ENCODE measurements at places on chromosomes 5 and 9.

DNA sequence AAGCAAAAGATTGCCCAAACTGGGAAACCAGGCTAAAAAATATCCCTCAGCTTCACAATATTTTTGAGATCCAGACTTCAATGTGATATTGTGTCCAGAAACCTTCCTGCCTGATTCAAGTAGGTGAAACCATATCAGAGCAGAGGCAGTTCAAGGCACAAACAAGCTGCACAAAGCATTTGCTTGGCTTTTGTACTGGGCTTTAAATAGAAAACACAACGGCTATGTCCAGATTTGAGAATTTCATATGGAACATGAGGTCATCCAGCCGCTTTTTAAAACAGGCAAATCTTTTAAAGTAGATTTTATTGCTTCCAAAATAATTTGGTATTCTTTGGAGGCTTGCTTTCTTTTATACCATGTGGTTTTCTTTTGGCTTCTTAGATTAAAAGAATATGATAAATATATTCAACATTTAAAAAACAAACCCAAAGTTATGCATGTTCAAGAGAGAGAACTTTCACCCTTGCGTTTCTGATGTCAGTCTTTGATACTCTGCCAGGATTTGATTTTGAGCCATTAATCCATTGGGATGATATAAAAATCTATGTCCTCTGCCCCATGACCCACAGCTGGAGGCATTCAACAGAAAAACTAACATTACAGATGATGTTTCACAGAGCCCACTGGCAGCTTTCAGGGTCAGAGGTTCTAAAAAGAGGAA, 29.0 kb upstream of the CCDC112 start:
- DNase-seq = no peak

GRCh38 chr9:108844856-108845255, 10.9 kb downstream of the ACTL7B start:
- no peak for DNase-seq

- DNase-seq = no peak
Measured at GRCh38 chr9:97905228-97905627, 17.1 kb downstream of the TRMO start.

- DNase-seq = no peak
Measured at GRCh38 chr5:33316773-33317172, 124.0 kb upstream of the TARS1 start.

GRCh38 chr9:94909250-94909894, 182.9 kb downstream of the AOPEP start:
- DNase-seq = peak; percentile 36

- DNase-seq = no peak
Measured at GRCh38 chr9:69582018-69582417, 90.2 kb downstream of the APBA1 start.

- no peak for DNase-seq
Measured at GRCh38 chr5:119016125-119016774, 27.9 kb upstream of the DTWD2 start.

DNA sequence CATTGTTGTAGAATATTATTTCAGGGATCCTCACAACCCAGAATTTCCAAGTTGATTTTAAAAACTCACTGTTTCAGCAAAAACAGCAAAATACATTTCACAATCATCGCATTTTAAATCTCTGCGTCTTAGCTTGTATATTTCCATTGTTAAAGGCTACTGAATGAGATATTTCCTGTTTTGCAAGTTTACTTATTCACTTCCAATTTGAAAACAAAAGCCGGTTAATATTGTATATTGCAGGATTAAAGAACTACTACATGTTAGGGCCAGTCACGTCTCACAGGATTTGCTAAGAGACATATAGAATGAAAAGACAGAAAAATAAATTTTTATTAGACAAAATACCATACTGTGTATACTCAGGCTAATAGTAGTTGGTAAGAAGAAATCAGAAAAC, 395.9 kb upstream of the CDH9 start:
- no peak for DNase-seq

DNA sequence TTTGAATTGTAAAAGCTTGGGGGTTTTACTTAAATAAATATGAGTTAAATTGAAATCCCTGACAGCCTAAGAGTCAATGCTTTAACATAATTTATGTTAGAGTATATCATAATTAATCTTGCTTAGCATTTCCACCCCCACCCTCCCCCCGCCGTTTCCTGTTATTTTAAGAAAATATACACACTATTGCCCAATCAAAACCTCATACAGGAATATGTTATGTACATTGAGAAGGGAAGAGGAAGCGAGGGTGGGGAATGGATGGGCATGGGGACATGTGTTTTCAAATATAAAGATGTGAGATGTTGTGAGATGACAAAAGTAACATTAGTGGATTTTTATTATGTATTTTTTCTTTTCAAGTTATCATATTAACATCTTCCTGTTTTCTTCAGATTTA, 561.1 kb upstream of the MEF2C start:
- no peak for DNase-seq

GRCh38 chr9:79945016-79945415, 373.3 kb downstream of the TLE4 start:
- no peak for DNase-seq

DNA sequence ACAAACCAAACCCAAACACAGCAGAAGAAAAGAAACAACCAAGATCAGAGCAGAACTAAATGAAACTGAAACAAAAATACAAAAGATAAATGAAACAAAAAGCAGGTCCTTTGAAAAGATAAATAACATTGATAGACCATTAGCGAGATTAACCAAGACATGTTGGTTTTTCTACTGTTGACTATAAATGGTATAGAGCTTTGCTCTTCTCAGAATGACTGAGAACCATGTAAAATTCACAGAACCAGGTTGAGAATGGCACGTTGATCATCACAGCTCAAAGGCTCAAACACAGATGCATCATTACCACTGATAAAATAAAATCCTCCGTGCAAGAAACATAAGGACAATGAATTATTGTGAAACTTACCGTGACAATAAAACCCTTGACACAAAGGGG, 105.2 kb downstream of the MARCHF11 start:
- DNase-seq = no peak

- DNase-seq = no peak
Measured at GRCh38 chr9:83670381-83670780, 37.4 kb downstream of the UBQLN1 start.

DNA sequence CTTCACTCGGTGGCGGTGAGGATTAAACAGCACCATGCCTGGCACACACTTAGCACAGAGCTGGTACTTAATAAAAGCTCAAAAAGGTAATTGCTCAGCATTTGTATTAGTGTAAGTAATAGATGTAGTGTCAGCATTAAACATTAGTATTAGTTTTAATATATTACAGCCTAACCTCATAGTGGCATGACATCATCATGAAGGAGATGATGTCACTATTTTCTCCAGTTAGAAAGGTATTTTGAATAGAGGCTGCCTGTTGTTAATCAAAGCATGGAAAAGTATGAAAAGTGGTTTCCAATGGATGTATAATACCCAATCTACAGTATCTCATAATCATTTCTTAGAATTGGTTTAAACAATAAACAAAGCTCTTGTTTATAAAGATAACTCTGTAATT, 49.0 kb upstream of the FSTL4 start:
- no peak for DNase-seq

- no peak for DNase-seq
Measured at GRCh38 chr5:138901716-138902115, 26.6 kb upstream of the LRRTM2 start.

- no peak for DNase-seq
Measured at GRCh38 chr5:142445266-142445665, 120.4 kb upstream of the SPRY4 start.

DNA sequence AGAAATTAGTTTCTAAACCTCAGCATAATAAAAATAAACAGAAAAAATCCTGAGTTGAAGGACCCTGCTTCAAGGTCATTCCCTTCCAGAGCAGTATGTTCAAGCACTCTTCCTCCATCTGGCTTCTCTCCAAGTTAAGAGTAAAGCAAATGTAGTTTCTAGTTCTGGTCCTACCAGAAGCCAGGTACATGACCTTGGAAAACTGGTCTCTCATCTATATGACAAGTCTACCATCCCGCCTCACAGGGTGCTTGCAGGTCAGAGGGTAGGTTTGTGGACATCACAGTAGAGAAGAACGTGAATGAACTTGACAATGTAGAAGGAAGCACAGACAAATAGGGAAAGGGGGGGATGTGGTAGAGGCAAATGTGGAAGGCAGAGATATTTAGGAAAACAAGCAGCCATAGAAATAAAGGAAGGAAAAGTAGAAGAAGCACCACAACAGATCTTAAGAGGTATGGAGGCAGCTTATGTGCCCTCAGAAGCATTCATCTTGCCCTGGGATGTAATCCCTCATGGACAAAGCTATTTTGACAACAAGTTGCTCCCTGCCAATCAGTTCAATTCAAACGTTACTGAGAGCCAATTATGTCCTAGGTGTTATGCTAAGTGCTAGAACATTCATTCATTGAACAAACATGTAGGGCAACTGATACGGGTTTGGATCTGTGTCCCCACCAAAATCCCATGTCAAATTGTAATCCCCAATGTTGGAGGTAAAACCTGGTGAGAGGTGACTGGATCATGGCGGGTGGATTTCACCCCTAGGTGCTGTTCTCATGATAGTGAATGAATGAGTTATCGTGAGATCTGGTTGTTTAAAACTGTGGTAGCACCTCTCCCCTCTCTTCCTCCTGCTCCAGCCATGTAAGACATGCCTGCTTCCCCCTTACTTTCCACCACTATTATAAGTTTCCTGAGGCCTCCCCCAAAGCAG, 23.7 kb upstream of the CTNNAL1 start:
- no peak for DNase-seq

- DNase-seq = no peak
Measured at GRCh38 chr5:155017610-155018009, 4.1 kb downstream of the KIF4B start.

GRCh38 chr9:76644171-76644570, 120.1 kb upstream of the PCA3 start:
- no peak for DNase-seq

- peak; percentile 12 for DNase-seq
Measured at GRCh38 chr5:10331341-10331796, 22.1 kb upstream of the MARCHF6 start.

GRCh38 chr5:134586866-134587524, 45.6 kb downstream of the SAR1B start:
- peak; percentile 96 for DNase-seq

DNA sequence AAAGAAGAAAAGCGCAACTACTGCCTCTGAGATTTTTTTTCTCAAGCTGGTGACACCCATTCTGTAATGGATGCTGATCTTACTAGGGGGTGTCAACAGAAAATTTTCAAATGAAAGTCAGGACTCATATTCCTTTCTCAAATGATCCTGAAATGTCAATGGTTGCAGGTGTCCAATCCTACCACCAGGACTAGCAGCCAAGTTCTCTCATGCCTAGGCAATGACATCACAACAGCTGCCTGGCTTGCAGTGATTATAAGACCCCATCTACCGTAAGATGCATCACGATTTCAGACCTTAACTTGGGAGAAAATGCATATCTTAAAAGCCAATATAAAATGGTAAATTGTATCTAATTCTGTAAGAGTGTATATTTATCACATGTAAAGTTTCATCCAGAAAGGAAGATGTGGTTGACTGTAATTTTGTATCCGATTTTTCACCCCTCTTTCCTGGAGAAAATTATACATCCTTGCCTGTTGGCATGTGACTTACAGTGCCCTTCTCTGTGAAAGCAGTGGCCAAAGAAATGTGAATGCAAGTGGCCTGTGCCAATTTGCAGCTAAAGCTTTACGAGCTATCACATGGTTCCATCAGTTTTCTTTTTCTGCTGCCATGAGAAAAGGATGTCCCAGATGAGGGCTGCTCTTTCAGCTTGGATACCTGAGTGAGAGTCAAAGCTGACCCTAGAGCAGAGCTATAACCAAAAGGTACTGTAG, 104.4 kb downstream of the DENND1A start:
- no peak for DNase-seq

DNA sequence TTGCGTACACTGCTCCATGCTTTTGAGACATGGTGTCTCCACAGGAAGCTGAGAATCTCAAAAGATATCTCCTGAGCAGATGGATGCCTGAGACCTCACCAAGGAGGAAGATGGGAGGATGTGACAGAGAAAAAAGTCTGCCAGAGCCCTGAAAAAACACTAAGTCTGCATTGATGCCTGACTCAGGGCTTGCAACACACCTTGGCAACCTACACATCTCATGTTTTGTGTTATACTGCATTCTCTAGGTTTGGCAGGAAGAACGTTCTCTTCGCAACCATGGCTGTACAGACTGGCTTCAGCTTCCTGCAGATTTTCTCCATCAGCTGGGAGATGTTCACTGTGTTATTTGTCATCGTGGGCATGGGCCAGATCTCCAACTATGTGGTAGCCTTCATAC, 19.2 kb downstream of the SLC22A4 start:
- no peak for DNase-seq

- DNase-seq = no peak
Measured at GRCh38 chr5:11363631-11364178, 540.5 kb downstream of the CTNND2 start.

- no peak for DNase-seq
Measured at GRCh38 chr9:6383551-6384225, 29.3 kb upstream of the UHRF2 start.

DNA sequence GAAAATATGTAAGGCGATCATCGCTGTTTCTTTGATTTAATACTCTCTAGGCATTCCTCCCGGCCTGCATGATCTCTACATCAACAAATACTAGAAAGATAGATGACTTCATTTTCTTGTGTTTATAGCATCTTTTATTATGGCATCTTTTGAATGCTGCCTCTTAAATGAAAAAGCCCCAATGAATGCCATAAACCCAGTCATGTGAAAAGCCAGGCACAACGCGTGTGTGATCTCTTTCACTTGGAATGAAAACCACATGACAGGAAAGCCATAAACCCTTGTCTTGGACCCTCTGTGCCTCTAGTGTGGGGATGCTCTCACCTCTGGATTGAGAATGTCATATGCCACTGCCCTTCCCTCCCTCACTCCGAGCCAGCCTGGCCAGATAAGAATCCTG, 476.2 kb downstream of the SEMA5A start:
- DNase-seq = no peak

- DNase-seq = no peak
Measured at GRCh38 chr5:18299166-18299565, 664.9 kb downstream of the TAF11L14 start.

- no peak for DNase-seq
Measured at GRCh38 chr5:172371684-172372083, 82.6 kb downstream of the SH3PXD2B start.

GRCh38 chr9:137116027-137116507, 1.5 kb upstream of the DPP7 start:
- DNase-seq = no peak

GRCh38 chr5:133888625-133888991, 79.8 kb downstream of the C5orf15 start:
- no peak for DNase-seq

DNA sequence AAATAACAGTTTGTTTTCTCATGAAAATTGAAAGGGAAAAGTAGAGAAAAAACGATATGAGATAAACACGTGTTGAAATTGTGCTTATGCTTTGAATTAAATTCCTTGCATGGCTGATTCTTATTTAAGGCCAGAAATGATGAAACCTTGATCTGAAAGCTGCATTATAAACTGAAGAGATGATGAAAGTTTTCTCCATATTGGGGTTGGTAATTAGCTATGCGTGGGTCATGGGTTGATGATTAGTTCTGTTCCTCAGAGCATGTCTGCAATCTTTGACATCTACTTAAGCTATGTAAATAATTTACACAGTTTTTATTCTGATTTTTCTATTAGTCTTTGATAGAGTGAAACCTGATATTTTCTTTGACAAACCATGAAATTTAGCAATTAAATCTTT, 264.1 kb downstream of the CD180 start:
- no peak for DNase-seq

All from stimulated activated CD8-positive, alpha-beta memory T cell treated with anti-CD3 and anti-CD28 coated beads, Interleukin-4, amount 100 ng/mL, for 48 hours (primary cell).